Activated CD8-positive, alpha-beta memory T cell treated with anti-CD3 and anti-CD28 coated beads for 1 hour (primary cell): ENCODE measurements at places on chromosomes 5 and 9.

- DNase-seq: no peak
Observed at GRCh38 chr9:114854736-114855355, 49.0 kb upstream of the TNFSF15 start.

GRCh38 chr5:74177961-74178360 lies 462.6 kb downstream of the ENC1 start:
- no peak for DNase-seq

DNA sequence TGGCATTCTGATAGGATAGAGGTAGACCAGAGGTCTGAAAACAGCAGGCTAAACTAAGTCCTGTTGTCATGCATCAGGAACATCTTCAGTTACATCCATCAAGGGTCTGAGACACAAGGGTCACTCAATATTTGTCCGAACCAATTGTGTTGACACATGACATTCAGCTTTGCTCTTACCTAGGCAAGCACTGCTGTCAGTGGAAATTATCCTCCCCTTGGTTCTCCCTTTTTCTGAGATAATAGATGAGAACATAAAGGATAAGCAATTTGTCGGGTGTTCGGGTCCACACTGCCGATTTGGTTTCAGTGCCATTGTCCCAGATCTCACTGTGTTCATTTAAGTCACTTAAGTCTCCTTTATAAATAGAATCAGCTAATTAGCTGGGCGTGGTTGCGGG lies 148.3 kb upstream of the MSX2 start:
- DNase-seq: no peak

- no peak for DNase-seq
Observed at GRCh38 chr9:1388216-1388615, 338.1 kb downstream of the DMRT2 start.

DNA sequence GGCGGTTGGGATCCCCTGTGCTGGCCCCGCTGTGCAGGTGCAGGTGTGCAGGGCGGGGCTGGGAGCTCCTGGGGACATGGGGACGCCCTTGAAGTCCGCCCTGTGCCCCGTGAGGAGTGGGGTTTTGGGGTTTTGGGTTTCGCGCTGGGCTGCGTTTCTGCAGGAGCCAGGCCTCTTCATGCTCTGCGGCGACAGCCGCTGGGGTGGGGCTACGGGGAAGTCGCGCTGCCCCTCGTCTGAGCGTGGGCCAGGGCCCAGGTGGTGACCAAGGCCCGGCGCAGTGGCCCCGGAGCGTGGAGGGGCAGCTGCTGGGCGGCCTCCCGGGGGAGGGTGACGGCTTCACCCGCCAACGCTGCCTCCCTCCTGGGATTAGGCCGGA lies 47.8 kb upstream of the IRX4 start:
- DNase-seq: no peak

GRCh38 chr9:93004561-93004960 lies 53.9 kb upstream of the SUSD3 start:
- DNase-seq: no peak
